Sigmoid colon (tissue), 7 donors: ENCODE measurements at places on chromosomes 7 and 10. TPM values are rescaled to one million over a fixed set of nuclear protein-coding genes. Genes with fewer than 3 reads are reported as not detected.

- H3K4me1 ChIP-seq = no peaks in the 10 kb centered on the region
- no peak overlapping the region for H3K4me3 ChIP-seq
- H3K27me3 ChIP-seq = no peaks in the 10 kb centered on the region
- H3K36me3 ChIP-seq = no peaks in the 10 kb centered on the region
- H3K27ac ChIP-seq = no peak overlapping the region
- no peak for DNase-seq
Observed at GRCh38 chr10:65194555-65194954, 1673.4 kb downstream of the REEP3 start.

- H3K4me1 ChIP-seq = peaks cover 27% of the 10 kb centered on the region
- peaks cover 17% of the 10 kb centered on the region for H3K27me3 ChIP-seq
Observed at GRCh38 chr7:102287981-102288278, 1.3 kb downstream of the SH2B2 start.

GRCh38 chr10:131431978-131432690 lies 120.6 kb upstream of the TCERG1L start:
- no peaks in the 10 kb centered on the region for H3K27me3 ChIP-seq
- H3K36me3 ChIP-seq = no peaks in the 10 kb centered on the region
- DNase-seq = no peak
- H3K4me3 ChIP-seq = no peak overlapping the region
- no peak overlapping the region for H3K27ac ChIP-seq

Gene MYOF
- polyA plus RNA-seq = 12.6 TPM

Gene GARIN1A
- polyA plus RNA-seq = 0.87 TPM
